ENCODE measurements at places on chromosomes 5 and 9. TPM values are rescaled to one million over a fixed set of nuclear protein-coding genes. Genes with fewer than 3 reads are reported as not detected.

CD14 gene
- total RNA-seq = 4.1 TPM

SPACA9 gene
- total RNA-seq = 3.1 TPM

SLC6A7 gene
- not detected for total RNA-seq

PCDHA5 gene
- not detected for total RNA-seq

PTPRD gene
- total RNA-seq = 3.3 TPM

Data from fibroblast of lung (primary cell).